NCI-H1436 treated with DMSO at 0.1 percent for 48 hours (cell line): ENCODE measurements at places on chromosomes 1 and 21.

DNA sequence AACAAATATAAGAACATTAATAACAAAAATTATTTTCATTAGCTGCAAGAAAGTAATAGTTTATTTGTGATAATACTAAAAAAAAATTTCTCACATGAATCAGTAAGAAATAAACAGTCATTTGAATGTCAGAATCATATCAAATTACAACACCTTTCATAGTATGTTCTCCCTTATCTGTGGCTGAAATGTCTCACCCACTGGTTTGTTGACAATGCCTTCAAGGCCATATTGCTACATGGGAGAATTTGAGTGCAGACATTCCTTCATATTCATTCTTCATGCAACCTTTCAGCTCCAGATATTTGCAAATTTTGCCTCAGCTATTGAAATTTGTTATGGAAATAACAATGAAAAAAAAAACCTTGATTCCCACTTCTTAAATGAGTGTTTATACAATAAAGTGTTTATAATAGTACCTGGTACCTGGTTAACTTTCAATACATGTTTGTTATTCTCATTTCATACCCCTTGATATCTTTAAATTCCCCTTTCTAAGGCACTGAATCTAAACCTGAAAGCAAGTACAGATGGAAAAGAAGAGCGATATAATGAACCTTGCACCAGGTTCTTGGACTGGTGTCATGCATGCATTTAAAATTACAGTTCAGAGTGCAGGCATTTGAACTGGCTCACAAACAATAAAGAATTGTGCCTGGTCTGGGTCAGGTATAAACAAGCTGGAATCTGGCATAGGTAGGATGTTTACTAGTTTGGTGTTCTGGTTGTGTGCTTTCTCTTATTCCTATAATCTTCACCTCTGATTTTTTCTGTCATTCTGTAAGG, 242.2 kb upstream of the ADGRL2 start:
- no peak for DNase-seq

DNA sequence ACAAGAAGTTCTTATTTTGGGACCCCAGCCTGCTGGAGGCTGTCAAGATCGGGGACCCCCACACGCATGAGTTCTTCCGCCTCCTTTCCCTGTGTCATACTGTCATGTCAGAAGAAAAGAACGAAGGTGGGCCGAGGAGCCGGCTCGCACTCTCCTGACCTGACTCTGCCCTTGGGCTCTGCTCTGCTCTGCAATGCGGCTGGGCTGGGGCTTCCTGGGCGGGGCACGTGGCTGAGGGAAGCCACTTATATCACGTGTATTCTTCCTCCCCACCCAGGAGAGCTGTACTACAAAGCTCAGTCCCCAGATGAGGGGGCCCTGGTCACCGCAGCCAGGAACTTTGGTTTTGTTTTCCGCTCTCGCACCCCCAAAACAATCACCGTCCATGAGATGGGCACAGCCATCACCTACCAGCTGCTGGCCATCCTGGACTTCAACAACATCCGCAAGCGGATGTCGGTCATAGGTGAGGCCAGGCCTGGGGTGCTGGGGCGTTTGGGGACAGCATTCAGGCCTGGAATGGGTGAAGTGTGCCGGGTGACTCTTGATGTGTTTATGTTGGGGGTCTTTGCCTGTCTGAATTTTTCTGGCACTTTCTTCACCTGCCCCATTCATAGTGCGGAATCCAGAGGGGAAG, 17.6 kb downstream of the ATP8B2 start:
- no peak for DNase-seq

DNA sequence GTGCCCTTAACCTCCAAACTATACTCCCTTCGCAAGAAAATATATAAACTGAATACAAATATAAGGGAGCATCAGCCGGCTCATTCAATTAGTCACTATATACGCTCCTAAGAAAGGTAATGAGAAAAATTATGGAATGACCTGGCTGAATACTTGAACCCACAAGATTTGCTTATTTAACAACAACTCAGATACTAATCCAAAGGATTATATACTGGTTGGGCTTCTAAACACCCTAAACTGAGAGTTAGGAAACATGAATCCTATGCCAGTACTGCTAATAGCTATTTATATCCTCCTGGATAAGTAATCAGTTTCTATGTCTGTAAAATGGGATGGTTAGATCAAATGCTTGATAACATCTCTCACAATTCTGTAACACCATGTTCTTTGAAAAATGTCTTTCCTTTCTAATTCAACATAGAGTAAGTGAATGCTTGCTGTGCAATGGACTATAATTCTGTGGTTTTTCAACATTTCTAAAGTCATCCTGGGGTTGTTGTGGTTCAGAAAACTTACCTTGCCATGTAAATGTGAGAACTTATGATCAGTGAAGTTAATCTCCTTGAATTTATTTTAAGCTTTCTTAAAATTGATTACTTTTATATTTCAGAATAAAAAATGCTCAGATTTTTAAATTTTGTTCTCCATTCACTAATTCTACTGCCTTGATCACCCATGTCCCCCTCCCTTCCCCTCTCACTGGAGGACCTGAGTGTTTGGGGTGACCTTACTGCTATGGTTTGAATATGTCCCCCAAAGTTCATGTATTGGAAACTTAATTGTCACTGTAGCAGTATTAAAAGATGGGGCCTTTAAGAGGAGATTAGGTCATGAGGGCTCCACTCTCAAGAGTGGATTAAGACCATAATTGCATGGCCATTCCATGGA, 14.5 kb downstream of the DUSP10 start:
- no peak for DNase-seq

DNA sequence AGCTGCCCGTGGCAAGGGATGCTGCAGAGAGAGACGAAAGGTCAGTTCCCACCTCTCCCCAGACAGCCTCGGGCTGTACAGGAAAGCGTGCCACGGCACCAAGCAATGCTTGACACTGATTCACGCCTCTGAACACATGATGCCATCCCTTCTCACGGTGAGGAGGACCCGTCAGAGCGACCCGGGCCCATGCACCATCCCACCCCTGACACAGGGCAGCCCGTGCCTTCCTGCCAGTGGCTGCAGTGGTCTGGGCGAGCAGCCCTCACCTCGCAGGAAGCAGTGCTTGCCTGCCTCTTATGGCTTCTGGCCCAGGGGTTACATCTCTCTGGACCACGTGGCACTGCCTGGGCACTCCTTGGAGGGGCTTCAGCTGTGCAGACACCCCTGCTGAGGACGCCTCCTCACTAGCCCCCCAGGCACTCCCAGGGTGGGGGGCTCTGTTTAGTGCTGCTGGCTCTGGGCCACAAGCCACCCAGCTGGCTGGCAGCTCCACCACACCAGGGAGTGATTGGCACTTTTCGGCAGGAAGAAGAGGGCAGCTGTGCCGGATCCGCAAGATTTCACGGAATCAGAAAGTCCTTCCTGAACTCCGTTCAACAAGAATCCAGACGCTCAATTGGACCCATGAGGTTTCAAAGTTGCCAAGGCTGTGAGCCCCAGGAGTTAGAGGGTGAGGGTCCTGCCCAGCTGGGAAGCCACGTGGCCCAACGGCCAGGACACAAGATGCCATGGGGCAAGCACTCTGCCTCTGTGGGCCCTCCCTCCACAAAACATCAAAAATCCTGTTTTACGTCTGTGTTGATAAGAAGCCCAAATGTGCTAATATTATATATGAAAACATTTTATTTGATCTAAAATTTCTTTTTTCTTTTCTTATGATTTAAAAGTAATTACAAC, 34.8 kb upstream of the SLC19A1 start:
- no peak for DNase-seq

DNA sequence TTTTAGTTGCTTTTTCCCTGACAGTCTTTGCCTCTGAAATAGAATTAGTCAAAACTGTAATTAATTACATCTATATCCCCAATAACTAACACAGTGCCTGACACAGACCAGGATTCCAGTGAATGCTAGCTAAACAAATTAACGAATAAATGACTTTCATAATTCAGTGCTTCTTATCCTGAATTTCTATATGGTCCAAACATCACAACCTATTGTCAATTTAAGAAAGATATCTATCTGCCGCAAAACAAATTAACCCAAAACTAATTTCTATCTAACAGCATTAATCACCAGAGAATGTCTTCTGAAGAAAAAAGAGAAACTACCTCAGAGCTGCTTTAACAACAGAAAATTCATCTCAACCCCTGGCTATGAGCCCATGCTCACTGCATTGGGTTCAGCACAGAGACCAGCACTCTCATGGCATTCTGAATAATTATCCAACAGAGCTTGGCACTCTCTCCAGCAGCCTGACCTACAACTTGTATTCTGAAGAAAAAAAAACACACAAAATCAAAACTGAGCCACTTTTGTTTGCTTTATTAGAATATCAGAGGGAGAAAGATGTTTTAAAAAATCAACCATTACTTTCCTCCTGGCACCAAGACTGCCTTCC, 547.3 kb upstream of the BEND5 start:
- DNase-seq = no peak

- DNase-seq = no peak
These were observed 254.4 kb upstream of the GJB5 start for GRCh38 chr1:34500451-34500850.

GRCh38 chr1:234007684-234008083, 103.2 kb downstream of the SLC35F3 start:
- DNase-seq = no peak

DNA sequence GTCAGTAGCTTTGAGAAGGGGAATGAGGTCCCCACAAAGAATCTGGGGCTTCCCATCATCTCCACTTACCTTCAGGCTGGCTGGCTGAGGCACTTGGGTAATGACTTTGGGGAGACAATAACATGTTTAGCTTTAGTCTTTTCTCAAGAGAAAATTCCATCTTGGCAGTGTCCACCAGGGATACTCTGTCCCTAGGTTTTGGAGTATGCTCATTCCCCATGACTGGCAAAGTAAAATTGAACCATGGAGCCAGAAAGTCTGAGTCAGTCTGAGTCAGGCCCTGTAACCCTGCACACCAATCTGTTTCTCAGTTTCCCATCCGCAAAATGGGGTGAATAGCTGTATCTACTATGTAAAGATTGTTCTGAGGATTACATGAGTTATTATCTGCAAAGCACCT, 28.2 kb downstream of the RUNX1 start:
- DNase-seq = no peak

- no peak for DNase-seq
These were observed 41.8 kb downstream of the AJAP1 start for GRCh38 chr1:4696161-4696745.

- no peak for DNase-seq
These were observed 26.0 kb downstream of the ATF6 start for GRCh38 chr1:161791904-161792655.

DNA sequence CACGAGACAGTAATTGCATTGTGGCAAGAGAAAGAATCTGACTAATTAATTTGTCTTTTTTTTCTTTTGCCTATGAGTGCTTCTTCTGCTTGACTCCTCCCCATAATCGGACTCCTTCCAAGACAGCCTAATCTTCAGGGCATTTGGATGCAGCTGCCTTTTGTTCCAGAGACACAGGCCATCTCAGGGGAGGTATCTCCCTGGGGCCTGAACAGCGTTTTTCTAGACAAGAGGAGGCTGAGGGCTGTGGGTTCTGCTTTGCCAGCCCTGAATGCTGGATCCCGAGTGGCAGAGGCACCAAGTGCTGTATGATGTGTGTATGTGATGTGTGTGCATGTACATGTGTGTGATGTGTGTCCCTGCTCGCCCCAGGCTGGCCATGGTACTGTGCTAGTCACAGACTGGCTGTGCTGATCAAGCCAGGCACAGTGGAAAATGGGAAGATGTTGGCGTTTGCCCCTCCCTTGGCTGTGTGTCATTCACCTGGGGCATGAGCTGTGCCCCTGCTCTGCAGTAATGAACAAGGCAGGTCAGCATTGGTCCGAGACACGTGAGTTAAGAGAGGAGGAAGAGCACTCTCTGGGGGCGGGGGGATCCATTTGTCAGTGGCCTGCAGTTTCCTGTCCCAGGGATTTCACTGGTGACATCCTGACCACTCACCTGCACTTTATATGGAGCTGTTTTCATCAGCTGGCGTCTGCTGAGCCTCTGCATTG, 77.2 kb downstream of the ADARB1 start:
- no peak for DNase-seq

- DNase-seq = no peak
These were observed 299.9 kb downstream of the TM2D1 start for GRCh38 chr1:61425040-61425439.
